ENCODE measurements at places on chromosomes 13 and 19.

DNA sequence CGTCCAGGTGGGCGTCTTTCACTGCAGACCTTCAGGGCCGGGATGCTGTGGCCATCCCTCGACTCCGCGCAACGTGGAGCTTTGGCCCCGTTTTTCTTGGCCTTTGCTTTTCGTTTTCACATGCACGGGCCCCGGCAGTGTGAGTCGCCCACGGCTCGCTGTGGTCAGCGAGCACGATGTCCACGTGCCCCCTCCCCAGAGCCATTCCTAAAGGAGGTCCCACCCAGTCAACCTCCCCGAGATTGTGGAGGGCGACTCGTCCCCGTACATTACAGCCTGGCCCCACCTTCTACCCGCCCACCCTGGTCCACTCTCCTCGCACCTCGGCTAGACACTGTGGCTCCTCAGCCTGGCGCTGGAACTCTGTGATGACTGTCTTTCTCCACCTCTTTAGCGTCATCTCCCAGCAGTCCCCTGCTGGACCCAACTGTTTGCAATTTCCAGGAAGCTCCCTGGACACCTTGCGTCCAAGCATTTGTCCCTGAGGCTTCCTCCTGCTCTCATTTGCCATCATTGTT lies 405 bp downstream of the ZNF446 start:
- DNase-seq, result peak; percentile 36

DNA sequence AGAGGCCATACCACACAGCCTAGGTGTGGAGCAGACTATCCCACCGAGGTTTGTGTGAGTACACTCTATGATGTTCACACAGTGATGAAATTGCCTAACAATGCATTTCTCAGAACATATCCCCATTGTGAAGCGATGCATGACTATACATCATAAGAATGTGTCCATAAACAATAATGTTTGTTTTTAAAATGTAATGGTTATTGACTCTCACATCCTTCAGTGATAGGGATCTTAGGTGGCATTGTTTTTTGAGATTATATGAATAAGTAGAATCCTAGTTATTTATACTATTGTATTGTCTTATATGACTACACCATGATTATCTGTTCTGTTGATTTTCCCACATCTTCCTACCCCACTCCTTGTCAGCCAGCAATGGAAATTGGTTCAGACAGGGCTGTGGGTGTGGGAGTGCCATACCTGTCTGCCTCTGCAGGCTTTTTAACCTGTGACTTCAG lies 13.6 kb downstream of the CCNA1 start:
- no peak for DNase-seq

- DNase-seq, result peak; percentile 55
These were observed 1.1 kb downstream of the PIP5K1C start for GRCh38 chr19:3698974-3699740.

DNA sequence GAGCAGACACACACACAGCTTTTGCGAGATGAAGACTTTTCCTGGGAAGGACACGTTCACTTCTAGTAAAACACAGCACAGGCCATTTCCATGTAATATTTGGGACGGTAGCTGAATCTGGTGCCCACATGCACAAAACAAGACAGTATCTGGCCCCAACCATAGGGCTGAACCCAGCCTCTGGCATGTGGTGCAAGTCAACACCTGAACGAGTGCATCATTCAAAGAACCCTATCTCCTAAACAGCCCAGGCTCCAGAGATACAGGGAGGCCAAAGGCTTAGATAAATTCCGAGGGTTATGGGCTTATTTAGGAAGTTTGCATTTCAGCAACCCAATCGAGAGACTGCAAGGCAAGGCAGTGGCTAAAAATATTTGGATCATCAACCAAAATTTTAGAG lies 2.7 kb upstream of the TFDP1 start:
- DNase-seq, result no peak

DNA sequence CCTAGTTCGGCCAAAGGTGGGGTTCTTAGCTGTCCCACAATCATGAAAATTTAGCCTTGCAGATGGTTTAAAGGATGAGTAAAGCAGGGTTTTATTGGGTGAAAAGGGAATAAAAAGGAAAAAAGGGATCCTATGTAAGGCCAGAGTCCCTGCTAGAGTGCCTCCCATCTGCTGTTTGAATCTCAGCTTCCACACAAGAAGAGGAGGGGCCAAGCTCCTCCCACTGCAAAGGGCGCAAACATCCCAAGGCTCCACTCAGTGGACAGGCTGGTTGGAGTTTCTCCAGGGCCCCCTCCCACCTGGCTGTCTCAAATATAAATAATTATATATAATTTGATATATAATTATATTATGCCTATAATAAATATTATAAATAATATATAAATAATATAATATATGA lies 1272.1 kb upstream of the PCDH20 start:
- DNase-seq, result peak; percentile 22

DNA sequence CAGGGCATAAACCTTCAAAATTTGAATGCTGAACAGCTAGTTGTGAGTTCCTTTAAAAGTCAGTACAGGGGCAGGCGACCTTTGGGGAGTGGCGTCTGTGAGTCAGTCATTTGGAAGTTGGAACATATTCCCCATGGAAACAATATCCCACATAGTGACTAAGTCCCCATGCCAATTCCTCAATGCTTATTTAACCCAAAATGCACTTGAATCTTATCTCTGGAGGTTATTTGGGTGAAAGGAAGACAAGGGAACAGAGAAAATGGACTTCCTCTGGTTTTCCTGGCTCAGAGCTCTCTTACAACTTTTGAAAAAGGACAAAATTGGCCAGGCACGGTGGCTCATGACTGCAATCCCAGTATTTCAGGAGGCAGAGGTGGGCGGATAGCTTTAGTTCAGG lies 479.2 kb upstream of the NBEA start:
- DNase-seq, result no peak

GRCh38 chr13:99415851-99416331 lies 85.4 kb upstream of the TM9SF2 start:
- peak; percentile 76 for DNase-seq

- no peak for DNase-seq
These were observed 2301.2 kb downstream of the PCDH9 start for GRCh38 chr13:64928696-64929499.

GRCh38 chr19:39335168-39335548 lies 685 bp downstream of the GMFG start:
- peak; percentile 50 for DNase-seq

- no peak for DNase-seq
These were observed 47.6 kb downstream of the CAPN12 start for GRCh38 chr19:38696729-38697055.

DNA sequence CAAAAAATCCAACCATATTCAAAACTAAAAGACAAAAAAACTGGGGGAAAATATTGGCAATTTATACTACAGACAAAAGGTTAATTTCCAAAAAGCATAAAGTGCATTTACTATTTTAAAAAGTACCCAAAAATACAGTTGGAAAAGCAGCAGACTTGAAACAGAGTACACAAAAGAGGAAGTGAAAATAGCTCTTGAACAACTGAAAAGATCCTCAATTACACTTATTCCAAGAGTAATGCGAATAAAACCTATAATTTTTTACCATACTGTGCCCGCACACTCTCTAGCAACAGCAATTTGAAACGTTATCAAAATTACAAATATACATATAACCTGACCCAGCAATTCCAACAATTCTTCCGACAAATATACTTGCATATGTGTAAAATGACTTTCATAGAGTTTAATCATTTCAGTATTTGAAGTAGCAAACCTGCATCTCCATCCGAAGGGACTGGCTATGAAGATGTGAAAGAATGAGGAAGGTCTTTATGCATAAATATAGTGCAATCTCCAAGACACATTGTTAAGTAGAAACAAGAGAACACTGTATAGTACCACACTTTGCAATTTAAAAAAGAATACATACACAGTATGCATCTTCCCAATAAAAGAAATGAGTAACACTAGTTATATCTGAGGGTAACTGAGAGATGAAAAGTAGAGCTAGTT lies 25.4 kb downstream of the ALG5 start:
- DNase-seq, result no peak

DNA sequence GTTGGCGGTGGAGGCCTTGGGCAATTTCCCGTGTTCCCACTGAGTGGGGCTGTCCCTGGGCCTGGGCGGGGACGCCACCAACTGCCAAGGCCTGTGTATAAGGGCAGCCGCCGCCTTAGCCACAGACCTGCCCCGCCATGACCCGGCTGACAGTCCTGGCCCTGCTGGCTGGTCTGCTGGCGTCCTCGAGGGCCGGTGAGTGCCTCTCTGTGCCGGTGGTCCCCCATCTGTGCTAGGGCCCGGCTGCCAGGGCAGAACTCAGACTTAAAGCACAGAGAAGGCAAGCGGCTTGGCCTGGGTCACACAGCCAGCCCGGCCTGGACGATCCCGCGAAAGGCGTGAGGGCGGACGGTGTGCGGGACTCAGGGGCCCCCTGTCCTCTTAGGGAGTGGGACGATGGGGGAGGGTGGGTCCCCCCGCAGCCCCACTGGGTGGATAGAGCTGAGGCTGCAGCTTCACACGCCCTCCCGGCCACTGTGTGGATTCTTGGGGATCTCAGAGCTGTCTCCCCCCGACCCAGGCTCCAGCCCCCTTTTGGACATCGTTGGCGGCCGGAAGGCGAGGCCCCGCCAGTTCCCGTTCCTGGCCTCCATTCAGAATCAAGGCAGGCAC lies at the start of gene AZU1:
Gene AZU1, plus strand, starts transcription at position 128 of the 612 bp plus-strand sequence. Its CDS starts 10 bp downstream, at position 138.
- no peak for DNase-seq

GRCh38 chr19:31527443-31527842 lies 178.2 kb upstream of the TSHZ3 start:
- no peak for DNase-seq

GRCh38 chr13:97521726-97522125 lies 87.8 kb downstream of the RAP2A start:
- DNase-seq, result no peak

DNA sequence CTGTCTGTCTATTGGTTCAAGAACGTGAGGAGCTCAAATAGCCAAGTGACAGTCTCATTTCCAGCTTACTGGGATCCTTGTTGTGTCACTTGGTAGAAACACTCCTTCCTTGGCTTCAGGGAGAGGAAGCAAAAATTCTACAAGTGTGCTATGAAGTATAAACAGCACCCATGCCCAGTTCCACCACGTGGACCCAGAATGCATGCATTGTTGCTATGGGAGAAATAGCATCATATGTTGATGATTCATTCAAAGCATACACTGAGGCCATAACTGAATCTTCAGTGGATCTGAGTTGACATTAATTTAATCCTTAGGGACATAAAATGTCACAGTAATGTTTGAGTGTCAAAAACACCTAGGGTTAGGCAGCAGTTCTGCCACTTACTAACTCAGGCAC lies 199.0 kb upstream of the RXFP2 start:
- DNase-seq, result no peak

GRCh38 chr13:55302568-55302967 lies 1838.2 kb upstream of the PRR20A start:
- no peak for DNase-seq

DNA sequence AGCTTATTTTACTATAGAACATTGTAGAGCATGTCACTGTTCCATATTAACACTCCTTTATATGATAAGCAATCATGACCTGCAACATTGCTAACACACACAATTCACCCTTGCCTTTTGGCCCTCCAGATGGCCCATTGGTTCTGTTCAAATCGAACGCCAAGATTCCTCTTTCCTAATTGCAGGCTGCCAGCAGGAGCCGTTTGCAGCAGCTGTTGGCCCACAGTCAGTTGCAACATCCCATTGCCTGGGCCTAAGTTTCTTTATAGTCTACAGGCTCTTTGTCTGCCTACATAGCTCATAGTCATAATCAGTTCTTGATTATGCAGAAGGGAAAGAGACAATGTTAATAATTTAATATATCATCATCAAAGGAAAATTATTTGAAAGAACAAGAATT lies 37.6 kb downstream of the KCTD12 start:
- DNase-seq, result no peak

DNA sequence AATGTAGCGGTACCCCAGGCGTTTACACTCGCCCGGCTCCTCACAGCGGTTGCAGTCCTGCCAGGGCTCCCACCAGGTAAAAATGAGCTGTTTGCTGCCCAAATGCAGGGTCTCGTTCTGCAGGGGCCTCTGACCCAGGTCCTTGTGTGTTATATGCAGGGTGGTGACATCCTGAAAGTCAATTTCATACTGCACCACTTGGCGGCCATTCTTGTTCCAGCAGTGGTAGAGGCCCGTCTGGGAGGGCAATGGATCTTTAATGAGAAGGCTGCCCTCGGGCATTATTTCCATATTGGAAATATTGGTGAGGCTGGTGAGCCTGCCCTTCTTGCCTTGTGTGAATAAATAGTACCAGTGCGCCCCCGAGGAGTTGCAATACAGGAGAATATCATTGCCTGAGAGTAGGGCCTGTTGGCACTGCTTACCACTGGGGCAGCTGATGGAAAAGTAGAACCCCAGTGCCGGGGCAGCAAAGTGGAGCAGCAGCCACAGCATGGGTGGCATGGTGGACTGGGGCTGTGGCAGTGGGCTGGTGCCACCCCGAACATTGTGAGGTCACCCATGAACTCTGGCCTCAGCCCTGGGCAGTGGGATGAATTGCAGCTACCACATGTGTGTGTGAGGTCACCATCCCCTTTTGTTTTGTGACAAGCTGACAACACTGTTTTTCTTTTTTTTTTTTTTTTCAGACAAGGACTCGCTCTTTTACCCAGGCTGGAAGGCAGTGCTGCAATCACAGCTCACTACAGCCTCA lies at the start of gene FAM187B:
Gene FAM187B, minus strand, starts transcription at position 563 of the 754 bp plus-strand sequence. Its CDS starts 59 bp downstream, at position 504.
- no peak for DNase-seq

GRCh38 chr13:93765062-93765461 lies 538.5 kb downstream of the GPC6 start:
- DNase-seq, result no peak

- DNase-seq, result no peak
These were observed 5.9 kb downstream of the AKAP8 start for GRCh38 chr19:15373644-15374043.

DNA sequence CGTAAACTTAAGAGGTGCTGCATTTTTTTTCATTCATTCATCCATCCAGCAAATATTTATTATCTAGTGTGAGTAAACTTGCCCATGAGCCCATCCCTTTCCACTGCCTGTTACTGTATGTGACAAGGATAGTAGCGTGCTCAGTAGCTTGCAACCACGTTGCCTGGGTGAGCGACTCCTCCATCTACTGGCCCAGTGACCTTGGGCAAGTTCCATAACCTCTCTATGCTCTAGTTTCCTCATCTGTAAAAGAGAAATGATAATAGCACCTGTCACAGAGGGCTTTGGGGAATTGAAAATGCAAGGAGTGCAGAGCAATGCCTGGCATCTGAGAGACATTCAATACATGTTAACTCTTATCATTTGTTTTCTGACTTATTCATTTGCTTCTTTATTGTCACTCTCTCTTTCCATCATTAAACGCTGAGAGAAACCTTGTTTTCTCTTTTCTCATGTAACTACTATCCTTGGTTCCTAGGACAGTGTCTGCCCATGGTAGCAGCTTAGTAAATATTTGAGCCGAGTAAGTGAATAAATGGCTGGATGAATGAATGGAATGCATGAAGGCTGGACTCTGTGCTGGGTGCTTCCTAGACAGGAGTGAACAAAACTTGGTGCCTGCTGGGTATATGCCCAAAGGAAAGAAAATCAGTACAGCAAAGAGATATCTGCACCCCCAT lies 19.9 kb downstream of the LRCH1 start:
- DNase-seq, result no peak
